ENCODE measurements at places on chromosomes 4 and X. TPM values are rescaled to one million over a fixed set of nuclear protein-coding genes. Genes with fewer than 3 reads are reported as not detected.

SSX3 gene
- total RNA-seq, result not detected

DTHD1 gene
- not detected for total RNA-seq

NDNF gene
- total RNA-seq, result not detected

PAGE2B gene
- not detected for total RNA-seq

FGFR3 gene
- 0.29 TPM for total RNA-seq

KLF8 gene
- total RNA-seq, result 3.3 TPM

FAT4 gene
- total RNA-seq, result 67.8 TPM

MMRN1 gene
- total RNA-seq, result 1,074 TPM

TMPRSS11D gene
- not detected for total RNA-seq

GYPB gene
- total RNA-seq, result not detected

PCDH19 gene
- total RNA-seq, result 1.1 TPM

PRDM5 gene
- total RNA-seq, result 10.1 TPM

MAGED1 gene
- total RNA-seq, result 187 TPM

ADAM29 gene
- not detected for total RNA-seq

Measured in thoracic aorta endothelial cell (primary cell).